ENCODE measurements at places on chromosomes 2 and 18.

GRCh38 chr2:222904557-222905258, 43.9 kb downstream of the ACSL3 start:
- no peak for DNase-seq

DNA sequence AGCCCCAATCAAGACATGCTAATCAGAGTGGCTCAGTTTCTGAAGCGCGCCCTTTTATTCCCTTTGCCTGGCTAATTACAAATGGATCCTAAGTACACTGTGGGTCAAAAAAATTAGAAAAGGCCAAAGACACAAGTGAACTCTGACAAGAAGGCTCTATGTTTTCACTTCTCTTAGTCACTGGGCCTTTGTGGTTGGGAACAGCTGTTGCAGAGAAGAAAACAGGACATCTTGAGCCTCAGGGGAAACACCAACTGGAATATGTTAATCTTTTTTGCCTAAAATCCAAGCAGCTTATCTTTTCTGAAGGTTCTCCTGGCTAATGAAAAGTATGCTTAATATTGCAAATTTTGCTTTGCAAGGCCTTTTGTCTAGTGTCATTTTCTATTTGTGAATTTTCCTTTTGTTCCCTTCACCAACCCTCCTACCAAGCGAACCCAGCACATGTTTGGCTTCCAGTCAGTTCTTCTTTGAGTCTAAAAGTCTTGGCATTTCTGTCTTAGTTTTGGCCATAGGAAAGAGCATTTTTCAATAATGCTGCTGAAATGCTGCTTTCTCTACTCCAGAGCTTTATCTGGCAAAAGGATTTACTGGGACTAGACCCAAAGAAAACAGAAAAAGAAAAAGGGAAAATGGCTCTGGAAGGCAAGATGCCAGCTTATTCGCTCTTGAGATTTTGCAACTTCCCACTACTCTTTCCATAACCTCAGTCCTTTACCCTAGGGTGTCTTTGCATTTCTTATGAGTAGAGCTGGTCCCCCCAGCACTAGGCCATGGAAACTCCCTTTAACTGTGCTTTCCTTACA, 440.2 kb upstream of the ST6GAL2 start:
- no peak for DNase-seq

GRCh38 chr18:21991886-21992285, 177.5 kb upstream of the GATA6 start:
- no peak for DNase-seq

DNA sequence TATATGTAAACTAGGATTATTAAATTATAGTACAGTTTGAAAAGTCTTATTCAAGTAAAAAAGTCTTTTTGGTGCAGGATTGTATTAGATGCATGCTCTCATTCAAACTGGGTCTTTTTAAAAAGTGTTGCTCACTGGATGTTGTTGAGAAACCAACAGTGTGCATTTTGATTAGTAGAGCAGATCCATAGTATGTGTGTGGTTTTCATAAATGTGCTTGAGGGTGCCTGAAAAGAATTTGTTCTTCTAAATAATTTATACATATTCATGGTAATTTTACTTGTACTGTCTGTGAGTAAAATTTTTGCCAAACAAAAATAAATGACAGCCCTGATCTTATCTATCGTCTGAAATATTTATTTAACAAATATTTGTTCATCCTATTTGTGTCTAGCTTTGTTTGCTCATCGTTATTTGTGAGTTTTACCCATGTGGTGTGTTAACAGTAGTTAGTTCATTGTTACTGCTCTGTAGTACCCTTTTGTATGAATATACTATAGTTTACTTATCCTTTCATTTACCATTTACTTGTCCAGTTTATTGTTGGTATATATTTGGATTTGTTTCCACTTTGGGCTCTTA, 50.4 kb downstream of the PTPN4 start:
- no peak for DNase-seq

GRCh38 chr2:134778372-134778771, 59.6 kb upstream of the TMEM163 start:
- DNase-seq, result no peak

DNA sequence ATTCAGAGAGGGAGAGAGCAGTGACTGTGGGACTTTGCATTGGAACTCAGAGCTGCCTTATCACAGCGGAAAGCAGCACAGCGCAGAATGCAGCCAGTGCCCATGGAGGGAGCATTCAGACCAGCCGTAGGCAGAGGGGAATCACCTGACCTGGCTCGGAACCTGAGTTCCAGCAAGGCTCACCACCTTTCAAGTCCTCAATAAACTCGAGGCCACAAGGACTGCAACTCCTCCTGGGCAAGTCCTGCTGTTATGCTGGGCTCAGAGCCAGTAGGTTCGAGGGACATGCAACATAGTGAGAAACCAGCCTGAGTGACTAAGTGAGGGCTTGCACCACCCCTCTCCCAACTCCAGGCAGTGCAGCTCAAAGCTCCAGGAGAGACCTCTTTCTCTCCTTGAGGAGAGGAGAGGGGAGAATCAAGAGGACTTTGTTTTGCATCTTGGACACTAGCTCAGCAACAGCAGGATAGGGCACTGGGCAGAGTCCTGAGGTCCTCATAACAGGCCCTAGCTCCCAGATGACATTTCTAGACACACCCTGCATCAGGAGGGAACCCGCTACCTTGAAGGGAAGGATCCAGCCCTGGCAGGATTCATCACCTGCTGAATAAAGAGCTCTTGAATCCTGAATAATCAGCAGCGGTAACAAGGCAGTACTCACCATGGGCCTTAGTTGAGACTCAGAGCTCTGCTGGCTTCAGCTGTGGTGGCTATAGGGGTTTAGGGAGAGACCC, 136.8 kb upstream of the OTOS start:
- no peak for DNase-seq

- no peak for DNase-seq
Observed at GRCh38 chr18:57141208-57142129, 5.4 kb upstream of the BOD1L2 start.

GRCh38 chr2:21891191-21891590, 767.4 kb downstream of the TDRD15 start:
- DNase-seq, result no peak

DNA sequence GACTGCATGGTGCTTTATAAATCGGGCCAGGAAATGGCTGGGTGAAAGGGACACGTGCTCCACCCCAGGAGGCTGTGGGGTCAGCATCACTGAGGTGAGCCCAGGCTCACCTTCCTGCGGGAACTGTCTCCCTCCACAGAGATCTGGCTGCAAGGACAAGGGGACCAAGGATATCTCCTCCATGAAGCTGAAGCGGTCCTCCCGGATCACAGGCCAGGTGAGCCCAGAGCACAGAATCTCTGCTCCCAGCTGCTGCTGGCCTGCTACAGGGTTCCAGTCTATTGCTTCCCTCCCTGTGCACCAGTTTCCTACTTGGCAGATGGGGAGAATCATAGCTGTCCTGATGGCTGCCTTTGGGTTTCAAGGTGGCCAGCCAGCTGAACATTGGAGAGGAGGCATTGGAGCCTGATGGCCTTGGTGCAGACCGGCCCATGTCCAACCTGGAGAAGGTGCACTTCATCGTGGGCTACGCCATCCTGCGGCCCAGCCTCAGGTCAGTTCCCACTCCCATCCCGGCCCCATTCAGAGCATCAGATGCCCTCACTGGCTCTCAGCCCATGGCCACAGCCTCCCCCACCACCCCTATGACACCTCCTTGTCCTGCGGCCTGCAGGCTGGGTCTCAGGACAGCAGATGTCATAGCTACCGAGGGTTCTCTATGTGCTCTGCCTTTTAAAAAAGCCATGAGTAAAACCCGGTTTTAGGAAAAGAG, 33.7 kb upstream of the GPR17 start:
- DNase-seq, result no peak

DNA sequence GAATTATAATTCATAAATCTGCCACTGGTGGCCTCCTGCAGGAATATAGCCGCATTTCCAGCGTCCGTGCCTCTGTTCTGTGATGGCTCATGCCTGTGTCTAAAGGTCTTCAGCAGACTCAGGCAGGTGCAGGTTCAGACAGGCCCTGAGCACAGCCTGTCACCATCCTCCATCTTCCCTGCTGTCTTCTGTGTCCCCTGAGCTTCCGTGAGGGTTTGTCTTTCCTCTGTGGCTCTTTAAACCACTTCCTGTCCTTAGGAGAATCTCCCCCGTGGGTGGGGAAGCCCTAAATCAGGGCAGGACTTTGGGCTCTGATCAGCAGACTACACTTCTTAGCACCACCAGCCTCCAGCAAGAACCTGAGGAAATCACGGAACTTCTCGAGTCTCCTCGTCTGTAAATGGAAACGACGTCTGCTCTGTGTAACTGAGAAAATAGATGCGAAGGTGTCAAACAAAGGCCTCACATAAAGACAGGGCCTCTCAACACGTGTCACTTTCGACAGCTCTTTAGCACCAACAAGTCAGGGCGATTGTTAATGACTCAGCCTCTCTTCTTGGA, 24.1 kb upstream of the NFATC1 start:
- no peak for DNase-seq

DNA sequence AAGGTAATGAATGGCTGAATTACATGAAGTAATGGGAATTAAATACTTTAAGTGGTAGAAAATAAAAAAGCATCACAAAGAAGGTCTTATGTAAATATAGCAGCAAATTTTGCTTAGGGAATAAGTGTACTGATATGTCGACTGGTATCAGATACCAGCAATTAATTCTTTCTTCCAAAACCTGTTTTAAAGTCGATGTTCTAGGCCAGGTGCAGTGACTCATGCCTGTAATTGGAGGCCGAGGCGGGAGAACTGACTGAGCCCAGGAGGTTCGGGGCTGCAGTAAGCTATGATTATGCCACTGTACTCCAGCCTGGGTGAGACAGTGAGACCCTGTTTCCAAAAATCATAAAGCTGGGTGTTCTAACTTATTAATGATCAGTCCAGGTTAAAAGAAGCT, 30.3 kb downstream of the SP3 start:
- DNase-seq, result no peak

GRCh38 chr2:180001726-180002125, 5.4 kb downstream of the CWC22 start:
- DNase-seq, result no peak
